Peyer's patch (tissue), 4 donors: ENCODE measurements at places on chromosomes 4 and X. TPM values are rescaled to one million over a fixed set of nuclear protein-coding genes. Genes with fewer than 3 reads are reported as not detected.

DNA sequence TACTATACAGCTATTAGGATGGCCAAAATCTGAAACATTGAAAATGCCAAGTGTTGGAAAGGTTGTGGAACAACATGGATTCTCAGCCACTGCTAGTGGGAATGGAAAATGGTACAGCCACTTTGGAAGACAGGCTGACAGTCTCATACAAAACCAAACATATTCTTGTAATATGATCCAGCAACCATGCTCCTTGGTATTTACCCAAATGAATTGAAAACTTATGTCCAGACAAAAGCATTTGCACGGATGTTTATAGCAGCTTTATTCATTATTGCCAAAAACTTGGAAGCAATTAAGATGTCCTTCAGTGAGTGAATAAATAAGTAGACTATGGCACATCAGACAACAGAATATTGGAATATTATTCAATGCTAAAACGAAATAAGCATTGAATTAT, 105.8 kb upstream of the DCLK2 start:
- no peaks in the 10 kb centered on the region for H3K4me1 ChIP-seq
- no peaks in the 10 kb centered on the region for H3K27me3 ChIP-seq
- H3K27ac ChIP-seq: no peak overlapping the region
- H3K36me3 ChIP-seq: no peaks in the 10 kb centered on the region

- no peaks in the 10 kb centered on the region for H3K4me1 ChIP-seq
- H3K36me3 ChIP-seq: no peaks in the 10 kb centered on the region
- no peaks in the 10 kb centered on the region for H3K27me3 ChIP-seq
- H3K27ac ChIP-seq: no peak overlapping the region
These were observed 190.2 kb downstream of the DCLK2 start for GRCh38 chr4:150268444-150268843.

GRCh38 chrX:70421618-70422017, 1.5 kb upstream of the GDPD2 start:
- H3K27ac ChIP-seq: no peak overlapping the region
- H3K36me3 ChIP-seq: no peaks in the 10 kb centered on the region
- no peak overlapping the region for H3K4me3 ChIP-seq
- DNase-seq: no peak

DNA sequence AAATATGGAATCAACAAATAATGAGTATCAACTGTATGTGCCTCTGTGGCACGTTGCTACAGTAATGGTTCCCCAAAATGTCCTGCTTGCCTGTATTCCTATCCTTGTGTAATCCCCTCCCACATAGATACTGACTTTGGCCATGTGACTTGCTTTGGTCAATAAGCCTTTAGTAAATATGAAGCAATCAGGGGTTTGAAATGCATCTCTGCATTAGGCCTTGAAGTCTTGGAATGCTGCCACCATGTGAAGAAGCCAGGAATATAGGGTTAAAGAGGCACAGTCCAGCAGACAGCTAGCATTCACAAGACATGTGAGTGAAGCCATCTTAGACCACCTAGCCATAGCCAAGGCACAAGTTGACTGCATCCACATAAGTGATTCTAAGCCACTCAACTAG, 190.9 kb downstream of the GABRB1 start:
- no peak for DNase-seq
- no peaks in the 10 kb centered on the region for H3K27me3 ChIP-seq
- no peaks in the 10 kb centered on the region for H3K4me1 ChIP-seq
- H3K36me3 ChIP-seq: no peaks in the 10 kb centered on the region
- no peak overlapping the region for H3K27ac ChIP-seq
- H3K4me3 ChIP-seq: no peak overlapping the region

GRCh38 chr4:178385481-178385880, 943.2 kb upstream of the AGA start:
- H3K36me3 ChIP-seq: no peaks in the 10 kb centered on the region
- H3K27ac ChIP-seq: no peak overlapping the region
- no peak for DNase-seq
- H3K4me1 ChIP-seq: no peaks in the 10 kb centered on the region
- no peak overlapping the region for H3K4me3 ChIP-seq

DNA sequence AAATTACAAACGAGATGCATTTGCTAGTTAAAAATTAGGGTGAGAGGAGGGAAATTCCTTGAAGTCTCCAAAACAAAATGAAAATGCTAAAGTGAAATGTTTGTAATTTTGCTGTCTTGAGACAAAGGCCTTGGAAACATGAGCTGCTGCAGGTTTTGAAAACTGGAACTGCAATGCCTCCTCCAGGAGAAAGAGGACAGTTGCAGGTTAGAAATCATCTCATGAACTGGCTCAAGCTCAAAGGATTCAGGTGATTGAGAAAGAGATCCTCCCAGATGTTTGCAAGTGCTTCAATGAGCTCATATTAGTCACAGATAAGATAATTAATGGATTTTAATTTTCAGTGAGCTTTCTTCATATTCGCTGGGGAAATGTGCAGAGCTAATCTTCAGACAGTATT, 32.4 kb downstream of the SMPX start:
- DNase-seq: no peak
- H3K4me1 ChIP-seq: no peaks in the 10 kb centered on the region
- no peak overlapping the region for H3K27ac ChIP-seq

DNA sequence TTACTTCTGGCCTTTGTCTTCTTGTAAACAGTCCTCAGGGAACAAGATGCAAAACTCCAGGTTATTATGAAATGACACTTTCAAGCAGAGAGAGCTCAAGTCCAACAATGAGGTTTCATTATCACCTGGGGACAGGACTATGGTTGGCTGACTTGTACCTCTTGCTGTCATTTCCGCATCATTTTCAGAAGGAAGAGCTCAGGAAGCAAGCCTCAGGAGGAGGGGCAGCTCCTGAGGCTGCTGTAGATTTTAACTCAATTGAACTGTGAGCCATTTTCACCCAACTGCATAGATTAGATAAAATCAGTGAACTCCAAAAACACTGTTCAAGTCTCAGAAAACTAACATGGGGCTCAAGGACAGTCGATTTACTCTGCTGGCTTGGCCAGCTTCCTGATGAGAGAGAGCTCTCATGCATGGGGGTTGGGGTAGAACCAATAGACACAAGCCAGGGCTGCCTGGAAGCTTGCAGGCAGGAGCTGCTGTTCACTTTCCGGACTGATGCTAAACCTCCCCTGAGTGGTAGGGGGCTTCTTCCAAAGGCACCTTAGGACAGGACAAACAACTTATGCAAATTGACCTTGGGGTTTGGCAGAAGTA, 23.6 kb downstream of the TMEM255A start:
- no peak overlapping the region for H3K27ac ChIP-seq
- H3K27me3 ChIP-seq: no peaks in the 10 kb centered on the region
- no peaks in the 10 kb centered on the region for H3K4me1 ChIP-seq

- no peak overlapping the region for H3K4me3 ChIP-seq
- no peaks in the 10 kb centered on the region for H3K36me3 ChIP-seq
- H3K27me3 ChIP-seq: no peaks in the 10 kb centered on the region
- no peak for DNase-seq
- H3K27ac ChIP-seq: no peak overlapping the region
These were observed 43.2 kb upstream of the SFRP2 start for GRCh38 chr4:153832054-153832453.

DNA sequence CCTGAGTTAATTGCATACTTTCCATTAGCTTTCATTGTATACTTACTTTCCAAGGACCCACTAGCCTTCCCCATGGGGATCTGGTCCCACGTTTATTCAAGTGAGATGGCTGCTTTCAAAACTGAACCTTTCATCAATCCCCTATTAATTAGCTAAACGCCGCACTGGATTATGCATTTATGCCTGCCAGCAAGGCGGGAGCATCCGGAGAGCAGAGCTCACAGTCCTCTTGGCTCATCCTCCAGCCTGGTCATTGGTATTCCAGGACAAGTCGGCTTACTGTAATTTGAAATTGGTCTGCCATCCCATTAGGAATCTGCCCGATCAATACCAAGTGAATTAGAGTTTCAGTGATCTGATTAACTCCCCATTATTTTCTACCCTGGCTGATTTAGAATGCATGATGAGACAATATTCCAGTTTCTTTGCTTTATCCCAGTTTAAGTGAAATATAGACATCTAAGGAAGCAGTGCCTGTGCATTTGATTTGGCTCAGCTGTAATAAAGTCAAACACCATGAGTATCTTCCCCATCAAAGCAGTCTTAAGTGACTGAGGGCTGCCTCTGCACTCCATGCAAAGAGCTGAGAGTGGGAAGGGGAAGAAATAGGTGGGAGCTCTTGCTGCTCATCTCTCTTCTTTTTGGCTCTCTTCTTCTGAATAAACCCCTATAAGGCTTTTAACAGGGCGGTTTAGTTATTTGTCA, 411.4 kb downstream of the GPAT3 start:
- H3K4me1 ChIP-seq: no peaks in the 10 kb centered on the region
- no peaks in the 10 kb centered on the region for H3K36me3 ChIP-seq
- no peak overlapping the region for H3K4me3 ChIP-seq
- no peak overlapping the region for H3K27ac ChIP-seq
- H3K27me3 ChIP-seq: no peaks in the 10 kb centered on the region

- no peak overlapping the region for H3K27ac ChIP-seq
- H3K4me1 ChIP-seq: no peaks in the 10 kb centered on the region
- H3K36me3 ChIP-seq: no peaks in the 10 kb centered on the region
- H3K4me3 ChIP-seq: no peak overlapping the region
These were observed 1267.2 kb downstream of the RAPGEF2 start for GRCh38 chr4:160370046-160370445.

GRCh38 chrX:100797359-100797758, 22.8 kb upstream of the CSTF2 start:
- H3K27me3 ChIP-seq: no peaks in the 10 kb centered on the region
- H3K27ac ChIP-seq: no peak overlapping the region
- no peak for DNase-seq
- H3K4me3 ChIP-seq: no peak overlapping the region

DNA sequence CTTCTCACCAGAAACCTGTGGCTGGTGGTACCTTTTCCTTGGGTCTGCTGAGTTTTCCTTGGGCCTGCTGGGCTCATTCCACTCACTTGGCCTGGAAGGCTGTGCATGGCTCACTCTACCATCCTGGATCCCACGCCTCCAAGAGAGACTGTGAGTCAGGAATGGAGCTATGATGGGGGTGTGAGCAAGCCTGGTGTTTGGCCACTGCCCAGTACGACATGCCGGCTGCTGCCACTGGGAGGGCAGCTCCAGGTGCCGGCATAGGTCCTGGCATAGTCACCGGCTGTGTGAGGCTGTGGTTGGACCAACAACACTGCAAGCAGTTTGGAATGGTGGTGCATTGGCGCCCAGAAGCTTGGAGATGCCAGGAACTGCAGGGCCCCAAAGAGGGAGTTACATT, 721.7 kb downstream of the PCDH18 start:
- H3K4me3 ChIP-seq: no peak overlapping the region
- H3K27me3 ChIP-seq: no peaks in the 10 kb centered on the region
- no peaks in the 10 kb centered on the region for H3K4me1 ChIP-seq
- no peak for DNase-seq
- no peaks in the 10 kb centered on the region for H3K36me3 ChIP-seq

DNA sequence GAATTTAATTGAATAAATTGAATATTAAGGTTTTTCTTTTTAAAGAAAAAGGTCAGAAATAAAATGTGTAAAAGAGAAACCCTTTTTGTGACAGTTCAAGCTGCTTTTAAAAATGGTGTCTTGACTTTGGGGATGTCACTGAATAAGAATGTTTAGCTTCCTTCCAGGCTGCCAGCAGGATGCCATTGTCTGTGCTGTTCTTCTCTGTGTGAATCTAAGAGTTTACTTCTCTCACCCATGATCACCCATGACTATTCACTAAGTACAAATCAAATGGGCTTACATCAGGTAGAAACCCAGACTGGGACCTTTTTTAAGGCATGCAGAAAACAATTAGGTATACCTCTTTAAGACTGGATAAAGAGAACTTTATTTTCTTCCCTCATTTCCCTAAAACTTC, 115.3 kb downstream of the DACH2 start:
- H3K4me1 ChIP-seq: no peaks in the 10 kb centered on the region
- H3K27ac ChIP-seq: no peak overlapping the region
- no peaks in the 10 kb centered on the region for H3K27me3 ChIP-seq
- no peak overlapping the region for H3K4me3 ChIP-seq
- no peaks in the 10 kb centered on the region for H3K36me3 ChIP-seq

DNA sequence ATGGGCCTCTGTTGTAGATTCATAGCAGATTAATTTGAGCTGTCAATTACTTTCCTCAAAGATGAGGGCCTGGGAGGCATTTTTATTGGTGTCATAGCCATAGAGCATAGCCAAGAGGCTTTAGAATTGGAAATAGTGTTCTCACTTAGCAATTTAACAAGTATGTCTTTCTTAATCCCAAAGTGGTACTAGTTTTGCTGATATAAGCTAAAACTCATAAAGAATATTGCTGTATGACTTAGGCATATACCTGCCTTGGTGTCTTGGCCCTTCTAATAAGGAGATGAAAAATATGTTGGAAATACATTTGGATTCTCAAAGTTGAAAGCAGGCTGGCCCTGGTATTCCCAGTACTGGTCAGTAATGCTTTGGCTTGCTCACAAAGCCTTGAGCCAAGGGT, 221.5 kb upstream of the CXCL13 start:
- H3K36me3 ChIP-seq: no peaks in the 10 kb centered on the region
- no peak for DNase-seq
- H3K27me3 ChIP-seq: no peaks in the 10 kb centered on the region

GRCh38 chrX:68865300-68865699, 36.5 kb downstream of the EFNB1 start:
- DNase-seq: no peak
- H3K4me3 ChIP-seq: no peak overlapping the region
- no peaks in the 10 kb centered on the region for H3K4me1 ChIP-seq

- no peak overlapping the region for H3K27ac ChIP-seq
- no peaks in the 10 kb centered on the region for H3K36me3 ChIP-seq
- DNase-seq: no peak
These were observed 71.2 kb downstream of the TRPC5 start for GRCh38 chrX:112011376-112011775.

- no peak for DNase-seq
- H3K27ac ChIP-seq: no peak overlapping the region
- no peaks in the 10 kb centered on the region for H3K4me1 ChIP-seq
- no peaks in the 10 kb centered on the region for H3K36me3 ChIP-seq
These were observed 942.3 kb upstream of the SLIT2 start for GRCh38 chr4:19309378-19309777.

Gene CXorf65
- not detected for total RNA-seq

Gene TAF7L
- not detected for total RNA-seq

Gene TRIM61
- 0.53 TPM for total RNA-seq

Gene GPRIN3
- total RNA-seq: 20.6 TPM

Gene MTTP
- total RNA-seq: 394 TPM

Gene INTU
- 2.3 TPM for total RNA-seq

Gene FBXW7
- total RNA-seq: 120 TPM

Gene VEGFD
- total RNA-seq: not detected

Gene TACC3
- total RNA-seq: 138 TPM
